ENCODE measurements at places on chromosomes 1 and 21. TPM values are rescaled to one million over a fixed set of nuclear protein-coding genes. Genes with fewer than 3 reads are reported as not detected.

The PITHD1 gene
- 43.1 TPM for polyA plus RNA-seq

The CATSPERE gene
- polyA plus RNA-seq = 0.61 TPM

The ASTN1 gene
- not detected for polyA plus RNA-seq

The SLC37A1 gene
- 4.6 TPM for polyA plus RNA-seq

The IVL gene
- not detected for polyA plus RNA-seq

The NPHS2 gene
- not detected for polyA plus RNA-seq

The ITLN2 gene
- 0.46 TPM for polyA plus RNA-seq

The PINK1 gene
- 27.2 TPM for polyA plus RNA-seq

The PLA2G4A gene
- polyA plus RNA-seq = 7.0 TPM

The TRIM46 gene
- polyA plus RNA-seq = 9.5 TPM

The FAM167B gene
- 2.1 TPM for polyA plus RNA-seq

The S100A8 gene
- polyA plus RNA-seq = not detected

The CFHR2 gene
- polyA plus RNA-seq = not detected

The RGS16 gene
- polyA plus RNA-seq = not detected

The NBPF10 gene
- 0.57 TPM for polyA plus RNA-seq

The TDRKH gene
- polyA plus RNA-seq = 3.0 TPM

The LCE1D gene
- polyA plus RNA-seq = not detected

The TSPAN1 gene
- 0.91 TPM for polyA plus RNA-seq

The FAM89A gene
- 20.9 TPM for polyA plus RNA-seq

The ZC3H11A gene
- polyA plus RNA-seq = 30.2 TPM

The PDE4DIP gene
- polyA plus RNA-seq = 4.0 TPM

The TRAPPC3 gene
- 89.3 TPM for polyA plus RNA-seq

The TMEM82 gene
- polyA plus RNA-seq = not detected

The PALMD gene
- 52.6 TPM for polyA plus RNA-seq

The TLR5 gene
- polyA plus RNA-seq = 0.25 TPM

The SLC30A10 gene
- not detected for polyA plus RNA-seq

The TMEM53 gene
- 16.5 TPM for polyA plus RNA-seq
